Omental fat pad (tissue), 4 donors: ENCODE measurements at places on chromosomes 2 and 18. TPM values are rescaled to one million over a fixed set of nuclear protein-coding genes. Genes with fewer than 3 reads are reported as not detected.

Gene OR6B2
- total RNA-seq, result not detected

Gene LYPD1
- 0.48 TPM for total RNA-seq

Gene HRH4
- not detected for total RNA-seq

Gene TLX2
- total RNA-seq, result not detected

Gene DSG1
- 0.63 TPM for total RNA-seq

Gene GAD1
- not detected for total RNA-seq

Gene GALNT14
- 1.6 TPM for total RNA-seq

Gene NMUR1
- total RNA-seq, result 0.69 TPM

DNA sequence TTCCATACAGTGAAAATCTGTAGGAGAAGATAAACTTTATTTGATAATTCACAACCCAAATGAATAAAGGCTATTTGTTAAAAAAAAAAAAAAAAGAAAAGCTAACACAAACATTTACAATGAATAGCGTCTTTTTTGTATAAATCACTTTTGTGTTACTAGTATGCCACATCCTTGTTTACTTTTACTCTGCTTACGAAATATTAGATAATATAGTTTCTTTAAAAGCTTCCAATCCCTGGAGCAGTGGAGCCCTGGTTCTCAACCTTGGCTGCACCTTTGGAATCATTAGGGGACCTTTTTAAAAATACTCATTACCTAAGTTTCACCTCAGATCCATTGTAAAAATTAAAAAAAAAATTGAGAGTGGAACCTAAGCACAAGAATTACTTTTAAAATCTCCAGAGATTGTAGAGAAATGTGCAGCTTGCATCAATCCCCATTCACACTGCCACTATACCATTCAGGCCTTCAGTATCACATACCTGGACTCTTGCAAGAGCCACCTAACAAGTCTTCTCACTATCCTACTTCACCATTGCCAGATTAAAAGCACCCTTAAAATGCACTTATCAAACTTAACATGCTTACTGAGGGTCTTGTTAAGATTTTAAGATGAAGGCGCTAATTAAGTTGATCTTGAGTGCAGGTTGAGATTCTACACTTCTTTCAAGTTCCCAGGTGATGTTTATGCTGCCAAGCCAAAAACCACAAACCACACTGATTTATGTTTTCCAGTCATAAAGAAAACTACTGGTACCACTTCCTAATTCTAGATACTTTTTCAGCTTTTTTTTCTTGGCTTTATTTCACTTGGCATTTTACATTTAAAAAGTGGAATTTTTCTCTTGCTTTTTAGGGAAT lies 59.7 kb upstream of the ZC3H15 start:
- no peak for DNase-seq

DNA sequence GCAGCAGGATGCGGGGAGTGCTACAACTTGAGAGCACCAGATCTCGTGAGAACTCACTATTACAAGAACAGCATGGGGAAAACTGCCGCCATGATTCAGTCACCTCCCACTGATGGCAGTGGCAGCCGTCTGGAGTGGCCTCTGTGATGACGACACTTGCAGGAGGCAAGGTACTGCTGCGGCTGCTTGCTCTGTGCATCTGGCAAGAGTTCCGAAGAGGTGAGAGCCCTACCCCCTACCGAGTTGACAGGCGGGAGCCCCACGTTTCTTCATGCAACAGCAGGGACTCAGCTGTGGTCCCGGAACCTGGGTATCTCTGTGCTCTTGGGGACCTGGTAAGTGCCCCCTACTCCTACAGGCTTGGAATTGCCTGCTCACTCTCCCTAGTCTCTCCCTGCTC lies 1672.7 kb upstream of the TMEFF2 start:
- no peak for DNase-seq

DNA sequence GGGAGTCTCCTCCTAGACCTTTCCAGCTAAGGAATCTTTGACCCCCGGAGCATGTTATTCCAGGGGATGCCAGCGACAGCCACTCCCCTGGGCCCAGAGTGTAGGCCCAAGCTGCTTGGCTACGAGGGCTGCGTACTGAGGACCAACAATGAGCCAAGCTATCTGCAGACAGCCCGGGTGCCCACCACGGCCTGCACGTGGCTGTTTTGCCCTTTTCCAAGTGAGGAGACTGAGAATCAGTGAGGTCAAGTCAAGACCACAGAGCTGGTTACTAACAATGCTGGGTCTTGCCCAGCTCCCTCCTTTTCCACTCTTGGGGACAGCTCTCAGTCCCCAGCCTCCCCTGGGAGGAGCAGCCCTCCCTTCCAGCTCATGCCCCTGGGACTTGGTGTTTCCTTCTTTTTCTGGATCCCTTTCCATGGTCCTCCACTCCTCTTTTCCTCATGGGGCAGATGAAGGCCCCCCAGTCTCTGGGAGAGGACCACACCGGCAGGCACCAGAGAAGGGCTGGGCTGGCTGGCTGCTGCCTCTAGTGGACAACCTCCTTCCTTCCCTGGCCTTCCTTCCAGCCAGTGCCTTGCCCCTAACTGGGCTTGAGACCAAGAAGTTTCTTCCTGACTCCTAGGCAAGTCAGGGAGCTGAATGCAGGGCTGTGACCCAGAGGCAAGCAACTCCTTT lies 550 bp upstream of the MALL start:
- DNase-seq, result no peak

GRCh38 chr2:203599509-203599908 lies 64.4 kb upstream of the RAPH1 start:
- no peak for DNase-seq

- peak; percentile 72 for DNase-seq
Observed at GRCh38 chr2:235605312-235606003, 111.6 kb downstream of the AGAP1 start.

GRCh38 chr2:121276341-121276740 lies 8.7 kb downstream of the TFCP2L1 start:
- DNase-seq, result no peak

DNA sequence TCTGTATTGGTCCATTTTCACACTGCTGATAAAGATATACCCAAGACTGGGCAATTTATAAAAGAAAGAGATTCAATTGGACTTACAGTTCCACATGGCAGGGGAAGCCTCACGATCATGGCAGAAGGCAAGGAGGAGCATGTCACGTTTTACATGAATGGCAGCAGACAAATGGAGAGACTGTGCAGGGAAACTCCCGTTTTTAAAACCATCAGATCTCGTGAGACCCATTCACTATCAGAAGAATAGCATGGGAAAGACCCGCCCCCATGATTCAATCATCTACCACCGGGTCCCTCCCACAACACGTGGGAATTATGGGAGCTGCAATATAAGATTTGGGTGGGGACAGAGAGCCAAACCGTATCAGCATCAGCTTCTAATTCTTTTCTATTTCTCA lies 217.0 kb downstream of the ANAPC1 start:
- no peak for DNase-seq

DNA sequence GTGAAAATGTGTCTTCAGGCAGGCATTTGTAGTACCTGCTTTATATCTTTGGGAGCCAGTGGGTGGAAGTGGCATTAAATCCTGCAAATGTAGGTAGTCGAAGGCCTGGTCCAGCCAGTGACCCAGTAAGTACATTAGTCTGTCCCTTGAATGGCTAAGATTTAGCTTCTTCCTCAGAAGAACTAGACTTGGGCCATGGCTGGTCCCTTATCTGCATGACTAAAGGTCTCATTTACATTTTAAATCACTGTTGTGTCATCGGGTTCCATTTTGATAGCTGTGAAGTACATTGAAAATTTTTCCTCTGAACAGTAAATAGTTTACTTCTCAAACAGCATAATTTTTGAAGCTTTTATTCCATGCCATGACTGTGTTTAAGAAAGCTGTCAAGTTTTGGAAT lies 438.4 kb upstream of the KLHL29 start:
- no peak for DNase-seq

- no peak for DNase-seq
Observed at GRCh38 chr2:222833410-222833809, 27.4 kb upstream of the ACSL3 start.

GRCh38 chr18:25455646-25456045 lies 103.7 kb upstream of the ZNF521 start:
- DNase-seq, result no peak

DNA sequence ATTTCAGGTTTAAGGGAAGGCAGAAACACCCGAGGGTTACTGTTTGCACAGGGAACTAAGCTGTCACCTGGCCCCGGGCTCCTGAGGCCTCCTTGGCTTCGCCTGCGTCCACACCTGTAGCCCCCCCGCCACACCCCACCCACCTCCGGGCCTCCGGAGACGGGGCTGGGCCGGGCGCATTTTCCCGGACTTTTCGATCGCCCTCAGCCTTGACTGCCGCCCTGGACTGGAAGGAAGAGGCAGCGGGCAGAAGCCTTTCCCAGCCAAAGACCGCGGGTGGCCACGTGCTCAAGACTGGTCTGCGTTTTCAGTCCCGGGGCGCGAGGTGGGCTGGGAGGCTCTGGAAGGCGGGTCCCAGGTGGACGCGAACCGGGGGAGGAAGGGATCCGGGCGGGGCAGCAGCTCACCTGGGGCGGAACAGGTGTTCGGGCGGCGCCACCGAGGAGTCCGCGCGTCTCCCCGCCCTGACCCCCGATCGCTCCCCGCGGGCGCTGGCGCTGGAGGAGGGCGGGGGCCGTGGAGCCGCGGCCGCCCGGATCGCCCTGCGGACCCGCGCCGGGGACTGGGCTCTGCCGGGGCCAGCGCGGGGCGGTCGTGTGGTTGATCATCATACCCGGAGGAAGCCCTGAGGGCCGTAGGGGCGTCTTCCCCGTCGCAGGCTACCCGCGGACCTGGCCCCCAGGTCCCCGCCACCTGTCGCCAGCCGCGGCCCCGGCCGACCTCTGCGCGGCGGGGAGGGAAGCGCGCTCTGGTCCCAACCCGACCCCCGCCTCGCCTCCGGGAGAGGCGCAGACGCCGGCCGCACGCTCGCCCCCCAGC lies 3.2 kb downstream of the ID2 start:
- peak; percentile 63 for DNase-seq
